ENCODE measurements at places on chromosomes 2 and 18. TPM values are rescaled to one million over a fixed set of nuclear protein-coding genes. Genes with fewer than 3 reads are reported as not detected.
A peak's percentile ranks its signal among the peaks of the same experiment; 100 is the strongest.

GRCh38 chr2:100639588-100640390 lies 77.0 kb downstream of the PDCL3 start:
- DNase-seq = no peak

Gene MOGAT1
- total RNA-seq = not detected

DNA sequence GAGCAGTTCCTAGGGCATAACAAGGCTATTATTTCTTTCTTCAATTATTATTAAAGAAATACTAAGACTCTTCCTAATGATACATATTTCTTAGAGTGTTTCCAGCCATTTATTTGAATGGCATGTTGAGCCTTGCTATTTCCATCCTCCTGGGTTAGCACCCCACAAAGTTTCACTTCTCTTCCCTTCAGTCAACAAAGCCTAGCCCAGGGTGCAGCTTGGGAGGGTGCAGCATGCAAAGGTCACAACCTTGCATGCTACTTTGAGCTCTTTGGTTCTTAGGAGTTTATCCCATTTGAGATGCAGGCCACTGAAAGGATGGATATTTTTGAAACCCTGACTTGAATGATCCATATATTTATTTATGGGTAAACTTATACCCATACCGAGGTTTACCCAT lies 454.4 kb upstream of the MEIS1 start:
- no peak for DNase-seq

Gene HJURP
- total RNA-seq = 28.4 TPM

- peak; percentile 29 for DNase-seq
These were observed 36.3 kb upstream of the SLC8A1 start for GRCh38 chr2:40488101-40488601.

DNA sequence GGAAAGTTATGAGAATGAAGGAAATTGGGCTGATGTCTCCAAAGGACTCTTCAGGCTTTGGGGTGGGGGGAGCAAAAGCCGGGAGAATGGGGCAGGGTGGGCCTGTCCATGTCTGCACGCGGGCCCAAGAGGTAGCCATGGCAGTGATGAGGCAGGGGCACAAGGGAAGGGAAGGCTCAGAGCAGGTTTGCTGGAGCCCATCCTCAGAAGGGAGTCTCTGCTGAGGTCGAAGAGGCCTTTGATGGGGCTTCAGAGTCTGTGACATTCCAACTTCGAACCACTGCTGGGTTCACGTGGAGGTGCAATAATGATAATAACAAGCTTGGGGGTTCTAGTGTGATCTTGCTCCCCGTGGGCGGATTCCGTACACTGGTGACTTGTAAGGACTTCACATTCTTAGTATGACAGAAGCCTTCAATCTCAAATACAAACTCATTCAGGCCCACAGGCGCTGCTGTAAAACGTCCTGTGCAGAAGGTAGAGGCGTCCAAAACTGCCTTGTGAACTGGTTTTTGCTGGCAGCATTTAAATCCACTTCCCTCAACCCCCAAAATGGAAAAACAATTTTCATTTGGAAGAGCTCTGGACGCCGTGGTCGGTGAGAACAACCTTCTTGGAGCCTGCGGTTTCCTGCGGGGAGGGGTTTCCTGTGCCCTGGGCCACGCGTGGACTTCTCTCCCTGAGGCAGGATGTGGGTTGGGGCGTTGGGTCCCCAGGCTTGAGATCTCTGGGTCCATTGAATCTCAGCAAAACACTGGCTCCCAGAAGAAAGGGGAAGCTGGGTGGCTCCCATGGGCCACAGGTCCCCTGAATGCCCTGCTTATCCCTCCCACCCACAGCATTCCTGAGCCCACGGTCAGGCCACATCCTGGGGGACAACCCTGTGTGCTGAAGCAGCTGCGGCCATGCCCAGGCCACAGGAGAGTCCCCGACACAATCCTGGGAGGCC lies 151.0 kb downstream of the TPO start:
- no peak for DNase-seq

DNA sequence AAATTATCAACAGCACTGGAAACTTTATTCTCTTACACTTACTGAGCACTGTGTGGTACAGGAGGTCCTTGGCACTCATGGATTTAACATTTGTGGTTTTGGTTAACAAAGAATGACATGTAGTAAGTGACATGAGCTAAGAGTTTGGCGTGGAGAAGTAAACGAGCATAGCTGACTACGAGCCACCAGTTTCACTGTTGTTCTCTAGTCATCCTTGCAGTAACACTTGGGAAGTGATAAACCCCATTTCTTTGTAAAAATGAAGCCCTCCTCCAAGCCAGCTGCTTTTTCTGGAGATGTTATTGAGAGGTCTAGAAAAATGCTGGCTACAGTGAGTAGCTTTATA lies 32.7 kb downstream of the QPCT start:
- no peak for DNase-seq
